ENCODE measurements at places on chromosomes 1 and 21.

- DNase-seq, result peak; percentile 99
Observed at GRCh38 chr1:60102267-60103061, 28.9 kb upstream of the C1orf87 start.

- no peak for DNase-seq
Observed at GRCh38 chr1:119419109-119419508, 4.2 kb downstream of the HSD3B2 start.

- DNase-seq, result no peak
Observed at GRCh38 chr1:227428803-227429202, 110.5 kb upstream of the CDC42BPA start.

DNA sequence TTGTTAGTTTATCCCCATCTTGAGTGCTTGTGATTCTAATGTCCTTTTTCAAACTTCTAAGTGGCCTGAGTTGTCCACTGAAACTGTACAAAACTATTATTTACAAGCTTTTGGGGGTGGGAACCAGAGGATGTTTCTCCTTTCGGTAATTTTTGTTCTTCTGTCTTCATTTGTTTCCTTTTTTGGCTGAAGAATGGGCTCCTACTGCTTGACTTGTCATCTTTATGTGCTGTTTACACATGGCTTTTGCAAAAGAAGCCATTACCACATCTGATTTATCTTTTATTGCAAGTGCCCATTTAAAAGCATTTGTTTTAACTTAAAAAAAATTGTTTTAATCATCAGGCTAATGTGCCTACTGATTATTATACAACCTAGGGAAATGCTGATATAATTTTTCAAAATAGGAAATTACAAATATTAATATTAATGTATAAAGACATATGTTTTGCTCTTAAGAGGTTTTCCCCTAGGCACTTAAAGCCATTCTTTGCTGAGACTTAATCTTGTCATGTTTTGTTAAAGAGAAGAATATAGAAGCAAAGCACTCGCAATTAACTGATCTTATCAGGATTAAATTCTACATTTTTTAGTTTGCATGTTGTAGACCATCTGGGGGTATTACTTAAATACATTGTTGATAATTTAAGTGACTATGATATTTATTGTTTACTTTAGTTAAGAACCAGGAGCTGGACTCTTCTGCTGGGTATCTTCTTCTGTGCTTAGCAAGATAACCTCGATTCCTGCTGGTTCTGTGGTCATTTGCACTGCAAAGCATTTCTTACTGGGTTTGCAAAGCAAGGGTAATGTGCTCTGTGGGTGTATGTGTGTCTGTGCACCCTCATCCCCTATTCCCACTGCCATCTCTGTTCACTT lies 40.1 kb downstream of the TMEM200B start:
- no peak for DNase-seq

GRCh38 chr1:29057700-29058099 lies 66.0 kb downstream of the TMEM200B start:
- DNase-seq, result no peak

All from NCI-H187 treated with DMSO at 0.1 percent for 48 hours (cell line).